ENCODE measurements at places on chromosomes 13 and 19.

DNA sequence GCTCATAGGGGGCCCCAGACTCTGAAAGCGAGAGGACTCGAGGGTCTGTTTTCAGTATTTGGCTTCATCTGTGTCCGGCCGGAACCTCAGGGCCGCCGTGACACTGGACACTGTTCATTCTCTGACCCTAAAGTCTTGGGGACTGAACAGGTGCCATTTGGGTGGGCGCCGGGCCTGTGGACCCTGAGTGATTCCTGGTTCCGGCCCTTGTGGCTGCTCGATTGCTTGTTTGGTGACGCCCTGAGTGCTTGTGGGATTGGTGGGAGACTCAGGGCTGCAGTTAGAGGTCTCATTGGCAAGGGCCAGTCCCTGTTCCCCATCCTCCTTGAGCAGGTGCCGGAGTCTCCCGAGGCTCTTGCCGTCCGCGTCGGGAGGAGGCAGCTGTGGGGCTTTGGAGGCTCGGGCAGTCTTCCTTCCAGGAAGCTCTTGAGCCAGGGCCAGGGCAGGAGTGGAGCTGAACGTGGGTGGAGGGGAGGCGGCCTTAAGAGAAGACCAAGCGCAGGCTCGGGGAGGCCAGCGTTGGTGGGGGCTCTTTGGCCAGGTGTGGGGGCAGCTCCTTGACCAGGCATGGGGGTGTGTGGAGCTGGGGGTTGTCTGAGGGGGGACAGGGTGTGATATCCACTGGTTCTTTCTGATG is 4.7 kb downstream of the PTBP1 start:
- DNase-seq = no peak

DNA sequence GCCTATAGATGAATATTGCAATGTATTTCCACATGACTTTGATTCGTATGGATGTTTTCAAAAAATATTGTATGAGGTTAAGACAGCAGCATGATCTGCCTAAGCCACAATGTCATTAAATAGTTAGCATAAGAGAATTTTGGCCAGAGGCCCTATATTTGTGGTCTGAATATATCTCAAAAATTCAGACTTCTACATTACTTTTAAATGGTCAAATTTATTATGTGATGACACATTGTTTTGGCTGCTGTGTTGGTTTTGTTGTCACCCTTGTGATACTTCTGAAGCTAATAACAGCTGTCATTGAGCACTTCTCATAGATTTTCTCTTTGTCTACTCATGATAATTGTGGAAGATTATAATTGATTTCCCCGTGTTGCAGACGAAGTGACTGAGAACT is 288.2 kb downstream of the MYO16 start:
- DNase-seq = no peak

GRCh38 chr13:98476538-98476966 is 100.4 kb downstream of the STK24 start:
- DNase-seq = peak; percentile 95

DNA sequence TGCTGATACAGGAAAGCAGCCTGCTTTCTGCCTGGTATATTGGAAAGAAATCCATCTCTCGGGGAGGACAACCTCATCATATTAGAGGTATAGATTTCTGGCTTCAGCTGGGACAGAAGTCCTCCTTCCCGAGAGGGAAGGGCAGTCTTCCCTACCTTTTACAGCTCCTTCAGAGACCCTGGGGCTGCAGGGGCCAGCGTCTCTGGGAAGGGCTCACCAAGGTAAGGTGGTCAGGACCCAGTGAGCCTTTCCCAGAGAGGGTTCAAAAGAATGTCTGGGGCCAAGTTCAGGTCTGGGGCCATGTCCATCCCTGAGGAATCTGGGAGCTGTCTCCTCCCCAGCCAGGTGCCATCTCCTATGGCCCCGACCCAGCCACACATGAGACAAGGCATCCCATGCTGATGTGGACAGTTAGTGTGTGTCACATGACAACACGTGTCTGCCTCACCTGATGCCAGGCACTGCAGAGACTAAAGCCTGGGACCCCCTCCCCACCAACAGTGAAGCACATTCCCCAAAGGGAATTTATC is 136.4 kb downstream of the URI1 start:
- DNase-seq = no peak

- peak; percentile 93 for DNase-seq
Observed at GRCh38 chr19:38831142-38831605, 420 bp downstream of the ECH1 start.

- no peak for DNase-seq
Observed at GRCh38 chr13:84031120-84031519, 148.8 kb upstream of the SLITRK1 start.

- DNase-seq = no peak
Observed at GRCh38 chr13:27280841-27281240, 10.2 kb downstream of the RASL11A start.
